ENCODE measurements at places on chromosomes 12 and 14.
A peak's percentile ranks its signal among the peaks of the same experiment; 100 is the strongest.

- DNase-seq: no peak
- no peak overlapping the region for H3K27ac ChIP-seq
- no peaks in the 10 kb centered on the region for H3K36me3 ChIP-seq
- no peak overlapping the region for H3K4me3 ChIP-seq
- H3K27me3 ChIP-seq: no peaks in the 10 kb centered on the region
Observed at GRCh38 chr12:19177754-19178153, 48.2 kb downstream of the PLEKHA5 start.

DNA sequence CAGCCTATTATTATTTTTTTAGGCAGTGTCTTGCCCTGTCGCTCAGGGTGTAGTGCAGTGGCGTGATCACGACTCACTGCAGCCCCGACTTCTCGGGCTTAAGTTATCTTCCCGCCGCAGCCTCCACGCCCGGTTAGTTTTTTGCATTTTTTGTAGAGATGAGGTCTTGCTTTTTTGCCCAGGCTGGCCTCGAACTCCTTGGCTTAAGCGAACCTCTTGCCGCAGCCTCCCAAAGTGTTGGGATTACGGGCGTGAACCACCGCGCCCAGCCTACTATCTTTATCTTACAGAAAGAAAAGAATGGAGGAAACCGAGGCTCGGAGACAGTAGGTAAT is 507 bp upstream of the PTPN11 start:
- DNase-seq: no peak
- H3K4me3 ChIP-seq: peak overlapping the region; percentile 100
- peaks cover 21% of the 10 kb centered on the region for H3K36me3 ChIP-seq
- H3K27ac ChIP-seq: peak overlapping the region; percentile 100
- H3K27me3 ChIP-seq: no peaks in the 10 kb centered on the region
- peaks cover 37% of the 10 kb centered on the region for H3K4me1 ChIP-seq

- H3K36me3 ChIP-seq: peaks cover 17% of the 10 kb centered on the region
- H3K27ac ChIP-seq: peak overlapping the region; percentile 51
- no peaks in the 10 kb centered on the region for H3K27me3 ChIP-seq
- DNase-seq: no peak
- H3K4me1 ChIP-seq: peaks cover 8% of the 10 kb centered on the region
Observed at GRCh38 chr14:105388110-105388951, 10.0 kb upstream of the TEX22 start.

- peaks cover 46% of the 10 kb centered on the region for H3K36me3 ChIP-seq
- peak; percentile 82 for DNase-seq
- H3K4me1 ChIP-seq: peaks cover 35% of the 10 kb centered on the region
Observed at GRCh38 chr12:120725659-120726509, at the start of gene ACADS. Gene ACADS, plus strand, starts transcription at chr12:120725826. Its CDS starts 60 bp downstream, at chr12:120725886.

DNA sequence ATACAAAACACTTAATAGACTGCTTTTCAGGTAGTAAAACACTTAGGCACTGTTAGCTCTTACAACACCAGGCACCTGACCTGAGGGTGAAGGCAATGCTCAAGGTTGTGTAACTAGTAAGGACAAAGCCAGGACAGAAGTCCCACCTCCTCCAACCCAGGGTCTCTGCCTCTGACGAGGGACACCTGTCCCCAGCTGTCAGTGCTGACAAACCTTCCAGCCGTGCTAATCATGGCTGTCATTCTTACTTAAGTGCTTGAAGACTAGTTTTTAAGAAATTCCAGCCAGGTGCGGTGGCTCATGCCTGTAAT is 62.5 kb upstream of the MAX start:
- no peaks in the 10 kb centered on the region for H3K27me3 ChIP-seq
- no peak for DNase-seq
- H3K4me3 ChIP-seq: no peak overlapping the region
- no peaks in the 10 kb centered on the region for H3K36me3 ChIP-seq

- H3K36me3 ChIP-seq: no peaks in the 10 kb centered on the region
- no peaks in the 10 kb centered on the region for H3K27me3 ChIP-seq
- H3K4me3 ChIP-seq: no peak overlapping the region
- no peak overlapping the region for H3K27ac ChIP-seq
- no peaks in the 10 kb centered on the region for H3K4me1 ChIP-seq
Observed at GRCh38 chr12:58711974-58712373, 208.3 kb downstream of the LRIG3 start.

DNA sequence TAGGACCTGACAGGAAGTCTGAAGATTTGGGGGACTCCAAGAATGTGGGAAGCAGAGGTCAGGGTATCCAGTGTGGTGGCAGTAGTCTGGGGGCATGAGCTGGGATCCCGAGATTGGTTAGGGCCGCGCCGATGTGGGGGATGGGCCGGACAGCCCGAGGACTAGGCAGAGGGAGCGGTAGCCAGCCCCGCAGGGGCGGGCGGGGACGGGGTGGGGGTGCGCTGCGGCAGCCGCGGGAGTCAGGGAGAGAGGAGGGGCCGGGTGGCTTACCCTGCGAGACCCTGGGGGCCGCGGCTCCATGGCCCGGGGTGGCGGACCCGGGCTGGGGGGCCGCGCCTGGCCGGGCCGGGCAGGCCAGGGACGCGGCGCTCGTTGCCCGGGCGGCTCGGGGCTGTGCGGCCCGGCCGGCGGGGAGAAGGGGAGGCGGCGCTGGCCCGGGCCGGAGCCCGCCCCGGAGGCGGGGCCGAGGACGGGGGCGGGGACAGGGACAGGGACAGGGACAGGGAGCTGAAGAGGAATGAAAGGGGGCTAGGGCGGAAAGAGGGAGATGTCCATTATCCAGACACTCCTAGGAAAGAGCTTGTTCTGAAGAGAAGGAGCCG is 5.6 kb downstream of the ZNF385A start:
- peak overlapping the region; percentile 16 for H3K27ac ChIP-seq
- H3K27me3 ChIP-seq: no peaks in the 10 kb centered on the region
- peak overlapping the region; percentile 49 for H3K4me3 ChIP-seq
- H3K4me1 ChIP-seq: peaks cover 29% of the 10 kb centered on the region
- H3K36me3 ChIP-seq: no peaks in the 10 kb centered on the region

DNA sequence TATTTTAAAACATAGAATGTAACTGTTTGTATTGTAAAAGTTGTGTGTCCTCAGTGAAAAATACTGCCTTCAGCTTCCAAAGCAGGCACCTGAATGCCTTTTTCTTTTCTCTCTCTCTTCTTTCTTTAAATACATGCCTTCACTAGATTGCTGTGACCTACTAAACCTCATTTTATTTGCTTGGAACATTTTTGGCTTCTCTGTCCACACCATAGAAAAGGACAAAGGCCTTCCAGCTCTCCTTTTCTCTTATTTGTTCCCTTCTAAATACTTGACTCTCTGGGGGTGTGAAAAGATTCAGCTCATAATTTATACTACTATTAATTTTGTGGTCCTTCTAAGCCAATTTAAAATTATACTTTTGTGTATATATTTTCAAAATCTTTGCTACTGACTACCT is 38.4 kb downstream of the PPM1A start:
- peaks cover 34% of the 10 kb centered on the region for H3K36me3 ChIP-seq
- H3K4me3 ChIP-seq: no peak overlapping the region
- H3K4me1 ChIP-seq: no peaks in the 10 kb centered on the region
- no peaks in the 10 kb centered on the region for H3K27me3 ChIP-seq
- DNase-seq: no peak

- no peak overlapping the region for H3K27ac ChIP-seq
- no peaks in the 10 kb centered on the region for H3K36me3 ChIP-seq
- DNase-seq: no peak
- no peak overlapping the region for H3K4me3 ChIP-seq
Observed at GRCh38 chr12:68285541-68285940, 32.1 kb upstream of the IL22 start.

- H3K27me3 ChIP-seq: no peaks in the 10 kb centered on the region
- peaks cover 23% of the 10 kb centered on the region for H3K4me1 ChIP-seq
- DNase-seq: no peak
Observed at GRCh38 chr14:75306927-75307699, 28.5 kb downstream of the FOS start.

DNA sequence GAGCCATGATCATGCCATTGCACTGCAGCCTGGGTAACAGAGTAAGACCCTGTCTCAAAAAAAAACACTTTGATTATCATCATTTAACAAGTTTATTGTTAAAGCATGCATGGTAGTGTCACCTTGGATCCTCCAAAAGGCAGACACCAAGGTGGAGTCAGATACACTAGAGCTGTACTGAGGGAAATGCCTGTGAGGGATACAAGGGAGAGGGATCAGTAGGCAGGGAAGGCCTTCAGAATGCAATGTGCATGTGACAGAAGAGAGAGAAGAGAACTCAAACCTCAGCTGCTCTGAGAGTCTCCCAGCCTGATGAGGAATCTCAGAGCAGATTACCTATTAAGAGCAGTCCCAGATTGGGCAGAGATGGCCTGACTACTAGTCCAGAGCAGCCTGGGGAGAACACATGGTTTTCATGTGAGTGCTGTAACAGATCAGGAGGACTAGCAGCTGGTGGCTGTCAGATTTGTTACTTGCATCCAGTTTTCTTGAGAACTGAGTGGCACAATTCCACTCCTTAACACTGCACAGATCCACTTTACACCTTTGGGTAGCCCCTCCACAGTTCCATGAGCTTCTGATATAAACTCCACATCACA is 38.0 kb upstream of the A2ML1 start:
- no peak overlapping the region for H3K27ac ChIP-seq
- H3K36me3 ChIP-seq: peaks cover 7% of the 10 kb centered on the region
- H3K4me3 ChIP-seq: no peak overlapping the region
- DNase-seq: no peak
- no peaks in the 10 kb centered on the region for H3K4me1 ChIP-seq

- H3K4me1 ChIP-seq: no peaks in the 10 kb centered on the region
- no peaks in the 10 kb centered on the region for H3K27me3 ChIP-seq
- H3K27ac ChIP-seq: no peak overlapping the region
- H3K36me3 ChIP-seq: no peaks in the 10 kb centered on the region
- no peak for DNase-seq
Observed at GRCh38 chr12:85632390-85632789, 203.8 kb downstream of the RASSF9 start.

DNA sequence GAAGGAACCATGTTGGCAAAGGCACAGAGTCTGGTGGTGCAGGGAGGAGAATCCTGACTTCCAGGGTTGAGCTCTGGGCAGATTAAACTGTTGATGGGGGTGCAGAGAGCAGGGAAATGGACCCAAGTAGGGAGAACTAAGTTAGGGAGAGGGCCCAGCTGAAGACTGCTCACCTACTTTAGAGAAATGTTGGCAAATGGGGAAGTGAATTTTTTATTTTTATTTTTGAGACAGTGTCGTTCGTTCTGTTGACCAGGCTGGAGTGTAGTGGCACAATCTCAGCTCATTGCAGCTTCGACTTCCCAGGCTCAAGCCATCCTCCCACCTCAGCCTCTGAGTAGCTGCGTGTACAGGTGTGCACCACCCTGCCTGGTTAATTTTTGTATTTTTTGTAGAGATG is 32.1 kb upstream of the TUBA1A start:
- no peaks in the 10 kb centered on the region for H3K27me3 ChIP-seq
- H3K4me3 ChIP-seq: no peak overlapping the region
- peaks cover 13% of the 10 kb centered on the region for H3K4me1 ChIP-seq

DNA sequence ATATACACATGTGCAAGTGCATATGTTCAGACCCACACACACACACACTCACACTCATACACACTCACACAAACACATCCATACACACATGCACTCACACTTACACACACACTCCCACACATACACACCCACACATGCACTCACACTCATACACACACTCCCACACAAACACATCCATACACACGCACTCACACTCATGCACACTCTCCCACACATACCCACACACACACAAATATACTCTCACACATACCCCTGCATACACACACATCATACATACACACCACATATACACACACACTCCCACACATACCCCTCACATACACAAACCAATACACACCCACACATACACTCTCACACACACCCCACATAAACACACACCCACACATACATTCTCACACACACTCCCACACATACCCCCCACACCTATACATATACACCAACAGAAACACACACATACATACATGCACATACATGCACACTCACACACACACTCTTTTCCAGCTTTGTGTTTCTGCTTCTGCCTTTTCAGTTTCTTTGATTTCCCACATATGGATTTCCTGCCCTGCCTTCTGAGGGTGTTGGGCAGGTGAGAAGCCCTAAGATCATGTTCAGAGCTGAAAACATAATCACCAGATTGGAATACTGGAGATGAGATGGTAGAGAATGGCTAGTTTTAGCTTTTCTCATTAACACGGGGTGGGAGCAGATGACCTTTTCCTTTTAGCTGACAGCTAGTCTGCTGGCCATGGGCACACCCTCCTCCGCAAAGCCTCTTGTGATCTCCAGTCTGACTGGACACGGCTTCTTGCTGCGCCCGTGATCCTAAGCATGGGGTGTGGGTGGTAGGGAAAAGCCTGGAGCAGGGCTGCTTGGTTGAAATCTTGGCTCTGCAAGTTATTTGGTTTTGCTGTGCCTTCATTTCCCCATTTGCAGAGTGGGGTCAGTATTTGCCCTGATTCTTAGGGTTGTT is 214.0 kb downstream of the CHST11 start:
- H3K36me3 ChIP-seq: peaks cover 36% of the 10 kb centered on the region
- peak overlapping the region; percentile 89 for H3K27ac ChIP-seq
- peak overlapping the region; percentile 15 for H3K4me3 ChIP-seq
- DNase-seq: no peak
- H3K27me3 ChIP-seq: no peaks in the 10 kb centered on the region

- peaks cover 27% of the 10 kb centered on the region for H3K27me3 ChIP-seq
- H3K36me3 ChIP-seq: no peaks in the 10 kb centered on the region
- H3K4me3 ChIP-seq: no peak overlapping the region
- DNase-seq: no peak
- peaks cover 3% of the 10 kb centered on the region for H3K4me1 ChIP-seq
Observed at GRCh38 chr12:1517734-1518525, 76.5 kb downstream of the FBXL14 start.

GRCh38 chr12:109735825-109736551 is 22.4 kb downstream of the FAM222A start:
- H3K4me1 ChIP-seq: no peaks in the 10 kb centered on the region
- no peak for DNase-seq
- peaks cover 60% of the 10 kb centered on the region for H3K27me3 ChIP-seq
- no peaks in the 10 kb centered on the region for H3K36me3 ChIP-seq

DNA sequence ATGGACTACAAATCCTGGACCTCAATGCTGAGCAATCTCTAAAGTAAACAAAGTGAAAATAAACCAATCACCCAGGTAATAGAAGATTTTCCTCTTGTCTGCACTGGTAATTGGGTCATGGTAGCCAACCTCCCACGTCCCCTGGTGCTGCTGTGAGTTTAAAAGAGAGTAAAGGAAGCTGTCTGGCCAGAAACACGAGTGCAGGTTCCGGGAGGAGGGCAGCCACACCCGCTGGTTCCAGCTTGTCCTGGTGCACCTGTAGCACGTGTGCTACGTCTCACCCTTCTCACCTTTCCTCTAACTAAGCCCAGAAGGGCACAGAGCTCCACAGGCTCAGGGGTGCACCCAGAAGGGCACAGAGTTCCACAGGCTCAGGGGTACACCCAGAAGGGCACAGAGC is 5.4 kb downstream of the CRACR2A start:
- H3K36me3 ChIP-seq: peaks cover 56% of the 10 kb centered on the region
- H3K4me1 ChIP-seq: peaks cover 27% of the 10 kb centered on the region
- H3K4me3 ChIP-seq: no peak overlapping the region

Measured in stimulated activated naive B cell treated with anti-CD40 and anti-IgM and Interleukin-4, amounts not matched to agents 10 μg/mL and 1 μg/mL and 100 μg/mL, for 72 hours (primary cell).